SK-N-SH treated with all-trans-retinoic acid at 6 μM for 48 hours (cell line): ENCODE measurements at places on chromosomes 11 and 22.

- ATAC-seq, result no peak
Observed at GRCh38 chr22:27896245-27896644, 22.8 kb downstream of the PITPNB start.

DNA sequence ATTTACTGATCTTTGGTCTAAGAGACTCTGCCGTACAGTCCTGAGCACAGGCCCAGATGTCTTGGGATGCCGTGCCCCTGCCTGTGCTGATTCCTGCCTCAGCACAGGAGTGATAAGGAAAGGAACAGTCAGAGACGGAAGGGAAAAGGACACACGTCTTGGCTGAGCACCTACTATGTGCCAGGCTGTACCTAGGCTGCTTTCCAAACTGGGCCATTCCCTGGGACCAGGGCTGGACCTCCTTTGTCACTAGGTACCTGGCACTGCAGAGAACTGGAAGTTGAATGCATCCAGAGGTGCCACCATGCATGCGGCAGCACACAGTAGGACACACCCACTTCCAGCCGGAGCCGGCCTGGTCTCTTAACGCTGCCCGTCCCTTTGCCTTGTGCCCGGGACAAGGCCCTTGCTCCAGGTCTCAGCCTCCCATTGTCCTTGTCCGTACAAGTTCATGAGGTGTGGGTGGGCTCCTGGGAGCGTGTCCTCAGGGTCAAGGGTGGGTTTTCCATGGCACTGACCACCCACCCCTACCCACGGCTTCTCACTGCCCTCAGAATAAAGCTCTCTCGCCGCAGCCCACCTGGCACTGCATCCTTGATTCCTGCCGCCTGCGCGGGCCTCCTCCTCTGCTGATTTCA is 1.1 kb upstream of the SSTR3 start:
- ATAC-seq, result no peak

DNA sequence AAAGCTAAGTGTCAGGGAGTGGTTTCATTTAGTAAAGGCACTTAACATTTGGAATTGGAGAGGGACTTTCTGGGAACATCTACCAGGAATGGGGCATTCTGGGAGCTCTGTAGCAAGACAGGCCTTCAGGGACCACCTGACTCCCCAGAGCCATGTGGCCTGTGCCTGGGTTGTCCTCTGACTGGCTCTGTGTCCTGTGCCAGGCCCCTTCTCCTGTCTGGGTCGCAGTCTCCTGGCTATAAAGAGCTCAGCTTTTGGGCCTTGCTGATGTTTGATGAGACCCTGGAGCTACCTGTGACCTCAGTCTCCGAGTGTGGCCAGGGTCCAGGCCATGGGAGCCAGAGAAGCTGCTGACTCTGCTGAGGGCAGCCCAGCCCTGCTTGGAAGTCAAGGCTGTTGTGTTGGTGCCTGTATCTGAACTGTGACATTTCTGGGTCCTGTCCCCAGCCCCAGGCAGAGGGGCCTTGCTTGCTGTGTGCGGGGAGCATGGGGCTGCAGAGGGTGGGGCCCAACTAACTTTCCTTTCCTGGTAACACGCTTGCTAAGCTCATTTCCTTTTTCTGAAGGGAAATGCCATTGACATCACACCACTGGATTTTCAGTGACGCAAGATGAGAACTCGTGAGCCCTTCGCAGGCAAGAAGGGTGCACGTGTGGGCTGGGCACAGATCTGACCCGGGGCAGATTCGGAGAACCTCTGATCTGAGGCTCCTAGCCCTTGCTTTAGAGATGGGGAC is 41.3 kb downstream of the LRRC32 start:
- no peak for ATAC-seq

DNA sequence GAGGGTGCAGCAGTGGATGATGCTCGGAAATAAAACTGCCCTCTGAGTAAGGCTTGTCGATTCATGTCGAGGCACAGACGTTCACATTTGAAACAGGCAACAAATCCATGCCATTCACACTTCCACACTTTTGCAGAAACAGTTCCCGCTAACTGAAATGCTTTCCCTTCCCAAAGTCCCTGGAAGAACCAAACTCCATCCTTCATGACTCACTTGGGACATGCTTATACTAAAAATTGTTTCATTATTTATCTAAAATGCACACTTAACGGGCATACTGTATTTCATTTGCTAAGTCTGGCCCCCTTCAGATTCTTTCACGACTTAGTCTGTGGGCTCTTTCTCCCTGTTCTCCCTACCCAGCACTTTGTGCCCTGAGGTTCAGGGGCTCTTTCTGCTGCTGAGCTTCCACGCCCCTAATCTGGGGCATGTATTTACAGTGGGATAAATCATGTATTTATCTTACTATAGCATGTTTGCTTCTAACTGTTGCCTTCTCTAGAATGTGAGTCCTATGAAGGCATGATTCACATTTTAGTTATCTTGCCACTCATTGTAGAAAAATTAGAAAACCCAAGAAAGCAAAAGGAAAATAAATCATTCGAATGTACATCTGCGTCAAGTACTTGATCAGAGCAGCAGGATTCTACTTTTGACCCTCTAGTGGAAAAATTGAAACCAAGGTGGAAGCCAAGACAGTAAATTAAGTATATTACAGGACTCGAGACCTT is 12.5 kb downstream of the SCGB1A1 start:
- ATAC-seq, result peak; percentile 33

- ATAC-seq, result no peak
Observed at GRCh38 chr11:79269611-79270307, 171.1 kb downstream of the TENM4 start.

DNA sequence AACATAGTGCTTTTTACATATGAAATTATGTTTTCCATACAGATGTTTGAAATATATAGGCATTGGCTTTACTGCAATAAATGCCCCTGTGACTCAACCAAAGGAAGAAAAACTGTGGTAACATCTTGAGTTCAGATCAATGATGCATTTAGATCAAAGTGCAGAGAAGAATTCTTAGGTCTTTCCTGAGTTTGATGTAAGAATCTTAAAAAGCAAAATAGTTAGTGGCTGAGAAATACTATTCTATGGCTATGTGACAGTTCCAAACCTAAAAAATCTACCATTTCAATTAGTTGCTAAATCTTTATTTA is 93.7 kb downstream of the SOX6 start:
- no peak for ATAC-seq

DNA sequence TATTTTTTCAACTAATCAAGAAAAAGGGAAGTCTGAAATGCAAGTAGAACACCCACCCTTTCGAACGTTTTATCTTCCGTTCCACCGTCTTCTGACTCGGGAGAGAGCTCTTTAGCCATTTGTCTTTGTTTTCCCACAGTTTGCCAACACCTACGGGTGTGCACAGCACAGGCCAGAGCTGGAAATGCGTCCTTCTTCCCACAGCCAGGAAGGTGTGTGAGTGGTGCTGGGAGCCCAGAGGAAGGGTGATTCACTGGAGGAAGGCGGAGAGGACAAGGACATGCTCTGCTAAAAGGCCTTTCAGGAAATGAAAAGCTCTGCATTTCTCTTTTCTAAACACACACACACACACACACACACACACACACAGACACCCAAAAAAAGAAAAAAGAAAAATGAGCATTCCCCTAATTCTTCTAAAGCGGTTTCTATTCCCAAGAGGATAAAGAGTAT is 18.5 kb downstream of the ENDOD1 start:
- peak; percentile 88 for ATAC-seq

DNA sequence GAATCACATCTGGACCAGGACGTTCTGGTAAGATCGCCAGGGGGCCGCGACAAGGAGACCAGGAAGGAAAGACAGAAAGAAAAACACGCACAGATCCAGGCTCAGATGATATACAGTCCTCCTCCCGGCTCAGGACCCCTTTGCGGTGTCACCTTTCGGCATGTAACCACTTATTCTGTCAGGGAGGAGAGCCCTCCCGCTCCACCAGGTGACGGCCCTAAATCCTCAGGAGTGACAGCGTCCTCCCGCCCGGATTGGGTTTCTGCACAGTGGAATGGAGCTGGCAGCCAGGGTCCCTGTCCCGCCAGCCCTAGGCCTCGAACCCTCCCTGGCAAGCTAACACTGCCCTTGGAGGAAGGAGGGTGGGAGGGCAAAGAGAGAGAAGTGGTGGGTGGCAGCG is 24.3 kb upstream of the KCNQ1OT1 start:
- ATAC-seq, result no peak

- ATAC-seq, result no peak
Observed at GRCh38 chr22:49349841-49350381, 477.8 kb downstream of the BRD1 start.

DNA sequence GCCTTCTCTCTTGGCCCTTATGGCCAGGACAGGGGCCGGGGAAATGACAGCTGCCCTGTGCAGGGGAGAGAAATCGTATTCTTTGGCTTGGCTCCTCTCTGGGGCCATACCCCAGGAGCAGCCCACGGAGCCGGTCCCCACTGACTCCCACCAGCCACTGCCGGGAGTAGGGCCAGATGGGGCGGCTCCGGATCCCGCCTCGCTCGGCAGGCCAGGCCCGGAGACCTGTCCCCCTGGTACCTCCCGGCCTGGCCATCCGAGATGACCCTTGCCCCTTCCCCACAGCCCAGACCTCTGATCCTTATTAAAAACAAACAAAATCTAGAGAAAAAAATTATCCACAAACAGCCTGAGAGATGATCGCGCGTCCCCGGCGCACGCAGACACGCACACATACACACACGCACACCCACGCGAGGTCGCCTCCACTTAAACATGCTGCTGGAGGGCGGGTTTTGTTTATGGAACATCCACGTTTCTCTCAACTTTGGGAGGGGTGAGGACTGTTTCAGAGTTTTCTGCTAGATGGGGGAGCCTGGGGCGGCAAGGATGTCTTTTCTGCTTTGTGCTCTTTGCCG is 59.1 kb downstream of the IGLL1 start:
- peak; percentile 2 for ATAC-seq
